Stomach (tissue), 19 donors: ENCODE measurements at places on chromosomes 7 and 10.

DNA sequence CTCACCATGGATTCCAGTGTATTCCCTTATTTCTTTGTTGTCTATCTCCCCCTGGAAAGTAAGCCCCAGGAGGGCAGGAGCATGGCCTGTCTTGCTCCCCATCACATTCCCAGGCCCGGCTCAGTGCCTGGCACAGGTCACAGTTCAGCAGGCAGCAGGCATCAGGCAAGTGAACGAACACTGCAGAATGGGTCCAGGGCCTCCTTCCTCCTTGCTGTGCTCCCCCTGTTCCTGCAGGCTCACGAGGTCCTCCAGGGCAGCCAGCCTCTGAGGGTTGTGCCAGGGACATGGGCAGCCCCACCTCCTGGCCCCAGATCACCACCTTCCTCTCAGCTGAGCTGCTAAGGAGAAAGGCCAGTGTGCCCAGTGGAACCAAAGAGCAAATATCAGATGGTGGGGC is 41.8 kb downstream of the PDLIM1 start:
- DNase-seq: no peak

DNA sequence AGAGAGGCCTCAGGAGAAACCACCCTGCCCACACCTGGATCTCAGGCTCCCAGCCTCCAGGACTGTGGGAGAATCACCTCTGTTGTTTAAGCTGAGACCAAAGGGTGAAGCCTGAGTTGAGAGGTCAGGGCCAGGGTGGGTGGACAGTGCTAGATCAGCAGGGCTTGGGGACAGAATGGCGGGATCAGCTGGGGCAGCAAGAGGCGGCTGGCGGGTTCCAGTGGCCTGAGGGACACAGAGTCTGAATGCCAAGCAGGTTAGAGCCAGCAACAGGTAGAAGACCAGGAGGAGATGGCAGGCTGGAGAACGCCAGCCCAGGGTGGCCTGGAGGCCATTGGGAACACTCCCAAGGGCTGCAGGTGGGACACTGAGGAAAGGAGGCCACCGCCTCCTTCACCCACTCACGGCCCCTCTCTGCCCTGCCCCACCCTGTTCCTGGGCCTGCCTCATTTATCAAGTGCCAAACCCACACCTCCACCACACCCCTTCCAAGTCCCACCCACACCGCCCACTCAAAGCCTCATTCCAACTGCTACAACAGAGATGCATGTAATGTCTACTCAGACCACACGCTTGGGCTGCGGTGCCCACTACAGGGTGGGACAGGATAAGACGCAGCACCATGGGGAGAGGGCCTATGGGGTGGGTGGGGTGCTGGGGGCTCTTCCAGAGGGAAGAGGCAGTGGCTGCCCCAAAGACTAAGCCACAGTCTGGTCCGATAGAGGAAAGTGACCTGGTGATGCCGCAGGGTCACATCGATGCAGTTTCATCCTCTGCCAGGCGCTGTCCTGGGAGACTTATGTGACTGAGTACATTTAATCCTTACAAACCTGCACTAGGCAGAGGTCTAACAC is 173.9 kb downstream of the TNS3 start:
- peak; percentile 38 for DNase-seq

GRCh38 chr10:4623200-4623599 is 202.8 kb upstream of the AKR1E2 start:
- DNase-seq: no peak

- DNase-seq: no peak
Measured at GRCh38 chr7:74655768-74656440, 1.6 kb upstream of the GTF2I start.

- DNase-seq: no peak
Measured at GRCh38 chr10:78570633-78571235, 498.0 kb upstream of the ZMIZ1 start.

GRCh38 chr10:103752680-103753248 is 102.6 kb downstream of the SH3PXD2A start:
- DNase-seq: no peak

DNA sequence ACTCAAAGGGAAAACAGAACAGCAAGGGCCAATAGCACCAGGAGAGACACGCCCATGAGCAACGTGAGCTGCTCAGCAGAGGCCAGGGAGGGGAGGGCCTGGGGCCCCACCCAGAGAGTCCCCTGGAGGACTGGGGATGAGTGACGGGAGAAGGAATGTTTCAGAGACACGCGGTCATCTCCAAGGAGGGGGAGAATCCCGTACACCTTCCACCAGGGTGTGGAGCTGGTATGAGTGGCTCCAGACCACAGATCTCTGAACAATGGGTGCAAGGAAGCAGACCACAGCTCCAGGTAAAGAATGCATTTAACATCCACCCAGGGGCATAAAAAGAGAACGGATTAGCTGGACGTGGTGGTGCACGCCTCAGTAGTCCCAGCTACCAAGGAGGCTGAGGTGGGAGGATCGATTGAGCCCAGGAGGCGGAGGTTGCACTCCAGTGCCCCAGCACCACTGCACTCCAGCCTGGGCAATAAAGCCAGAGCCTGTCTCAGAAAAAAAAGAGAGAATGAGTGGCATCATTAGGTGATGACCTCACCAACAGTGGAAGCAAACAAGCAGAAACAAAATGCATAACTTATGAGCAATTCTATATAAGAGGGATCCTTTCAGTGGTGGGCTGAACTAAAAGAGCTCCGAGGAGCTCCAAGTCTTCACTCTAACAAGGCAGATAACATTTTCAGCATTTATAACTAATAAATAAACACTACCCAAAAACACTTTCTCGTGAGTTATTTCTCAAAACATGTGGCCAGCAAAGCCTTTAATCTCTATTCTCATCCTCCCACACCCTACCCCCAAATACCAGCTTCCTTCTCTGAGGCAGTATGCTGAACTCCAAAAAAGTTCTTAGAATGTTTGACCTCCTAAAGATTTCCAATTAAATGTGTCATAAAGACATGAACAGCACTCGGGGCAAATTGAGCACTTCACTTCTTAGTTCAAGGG is 12.5 kb downstream of the PSAP start:
- no peak for DNase-seq

GRCh38 chr7:6636741-6637543 is at the start of gene ZNF316:
ZNF316 (plus strand) TSS chr7:6637318; CDS start chr7:6642410, 5,092 bp downstream.
- peak; percentile 80 for DNase-seq

DNA sequence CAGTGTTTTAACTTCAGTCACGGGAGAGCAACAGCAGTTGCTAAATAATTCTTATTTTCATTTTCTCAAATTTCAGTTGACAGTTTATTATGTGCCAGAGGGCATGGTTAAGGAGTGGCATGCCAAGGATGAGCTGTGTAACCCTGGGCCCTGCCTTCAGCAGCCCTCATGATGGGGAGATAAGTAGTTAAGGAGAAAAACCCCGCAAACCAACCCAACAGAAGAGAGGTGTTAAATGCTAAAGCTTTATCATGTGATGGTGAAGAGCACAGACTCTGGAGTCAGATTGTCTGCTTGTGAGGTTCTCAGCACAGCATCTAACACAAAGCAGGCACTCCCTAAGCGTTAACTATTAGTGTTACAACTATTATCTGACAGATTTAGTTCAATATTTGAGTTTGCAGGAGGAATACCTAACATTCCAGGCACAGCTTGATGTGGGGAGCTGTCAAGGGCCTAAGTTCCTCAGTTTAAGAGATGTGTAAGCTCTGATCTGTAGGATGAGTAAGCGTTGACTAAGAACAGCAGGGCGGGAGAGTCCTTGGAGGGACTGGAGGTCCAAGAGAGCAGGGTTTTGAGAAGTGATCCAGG is 29.6 kb downstream of the STAM start:
- DNase-seq: no peak

DNA sequence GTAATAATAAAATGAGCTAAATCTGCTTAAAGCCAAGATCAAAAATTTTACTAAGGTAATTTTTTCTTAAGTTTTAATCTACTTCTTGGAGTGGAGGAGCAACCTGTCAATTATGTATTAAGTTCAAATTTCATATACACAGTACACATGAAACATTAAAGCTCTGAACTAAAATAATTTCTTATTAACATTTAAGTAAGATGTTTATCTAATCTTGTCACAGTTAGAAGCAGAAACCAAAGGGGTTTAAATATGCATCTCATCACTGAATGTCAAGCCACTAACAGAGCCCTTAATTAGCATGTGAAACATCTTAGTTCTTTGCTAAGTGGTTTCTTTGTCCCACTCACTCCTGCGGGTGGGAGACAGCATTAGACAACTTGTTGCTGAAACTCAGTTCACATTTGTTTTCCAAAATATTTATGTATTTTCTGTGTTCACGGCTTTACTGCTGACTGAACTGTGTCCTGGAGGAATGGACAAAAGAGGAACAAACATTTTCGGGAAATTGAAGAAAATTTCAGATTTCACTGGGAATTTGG is 130.9 kb upstream of the MBL2 start:
- DNase-seq: no peak

GRCh38 chr10:71796749-71797405 is 23.6 kb upstream of the VSIR start:
- DNase-seq: no peak

- DNase-seq: no peak
Measured at GRCh38 chr7:461117-461452, 58.6 kb downstream of the PDGFA start.

DNA sequence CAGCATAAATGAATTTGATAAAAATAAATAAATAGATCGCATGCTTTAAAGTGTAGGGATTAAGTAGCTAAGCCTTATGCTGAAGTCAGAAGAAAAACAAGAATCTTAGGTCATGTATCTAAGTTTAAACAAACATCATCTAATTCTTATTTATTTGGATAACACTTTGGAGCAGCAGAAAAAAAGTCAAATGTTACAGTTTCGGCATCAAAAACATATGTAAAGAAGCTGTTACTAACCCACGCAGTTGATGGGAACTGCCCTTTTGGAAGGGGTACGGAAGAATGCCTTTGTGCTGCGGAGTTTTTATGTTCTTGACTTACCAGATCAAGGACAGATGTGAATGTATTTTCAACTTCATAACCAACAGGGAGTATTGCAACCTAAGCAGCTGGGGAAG is 37.3 kb upstream of the HABP2 start:
- DNase-seq: no peak

DNA sequence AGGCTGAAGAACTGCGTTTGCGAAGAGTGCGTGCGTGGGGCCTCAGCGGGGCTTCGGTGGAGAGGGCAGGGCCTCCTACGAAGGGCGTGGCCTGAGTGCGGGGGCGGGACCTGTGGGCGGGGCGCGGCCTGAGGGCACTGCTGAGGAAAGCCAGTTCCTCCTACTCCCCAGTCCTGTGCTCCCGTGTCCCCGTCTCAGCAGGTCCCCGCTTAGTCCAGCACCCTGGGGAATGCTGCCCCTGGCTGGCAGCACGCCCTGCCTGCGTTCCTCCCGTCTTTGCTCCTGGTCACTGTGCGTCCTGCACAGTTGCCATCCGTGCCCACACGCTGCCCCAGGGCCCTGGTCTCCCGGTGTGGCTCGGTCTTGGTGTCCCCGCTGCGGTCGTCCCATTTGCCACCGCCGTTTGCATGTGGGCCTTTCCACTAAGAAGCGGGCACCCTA is 177.1 kb downstream of the ZNF248 start:
- no peak for DNase-seq

DNA sequence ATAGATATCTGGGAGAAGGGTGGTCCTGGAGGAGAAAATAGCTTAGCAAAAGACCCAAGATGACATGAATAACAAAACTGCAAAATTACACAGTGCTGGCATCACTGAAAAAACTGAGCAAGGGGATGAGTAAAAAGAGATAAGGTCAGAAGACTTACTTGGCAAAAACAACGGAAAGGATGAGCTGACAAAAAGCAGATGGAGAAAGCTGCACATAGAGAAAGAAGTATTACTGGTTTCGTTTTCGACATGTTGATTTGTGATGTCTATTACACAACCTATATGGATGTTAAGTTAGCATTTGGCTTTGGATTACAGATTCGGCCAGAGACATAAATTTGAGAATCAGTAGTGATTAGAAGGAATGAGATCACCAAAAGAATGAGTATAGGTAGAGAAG is 132.1 kb downstream of the MACC1 start:
- DNase-seq: peak; percentile 47

GRCh38 chr10:124324451-124324850 is 94.3 kb downstream of the OAT start:
- no peak for DNase-seq

DNA sequence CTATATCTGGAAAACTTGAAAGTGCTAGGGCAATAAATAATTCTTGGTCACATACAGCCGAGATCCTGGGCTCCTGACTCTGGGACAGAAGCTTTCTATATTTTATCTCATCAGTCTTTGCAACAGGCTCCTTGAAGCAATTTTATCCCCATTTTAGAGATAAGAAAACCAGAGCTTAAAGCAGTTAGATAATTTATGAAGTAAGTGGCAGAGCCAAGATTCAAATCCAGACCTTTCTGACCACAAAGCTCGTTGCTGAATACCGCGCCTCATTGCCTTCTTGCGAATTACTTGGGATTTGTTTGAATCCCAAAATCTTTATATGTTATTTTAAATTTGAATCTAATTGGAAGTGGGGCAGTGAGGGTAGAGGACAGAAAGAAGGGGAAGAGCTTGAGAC is 106.0 kb downstream of the TCF7L2 start:
- DNase-seq: no peak

- no peak for DNase-seq
Measured at GRCh38 chr7:24702755-24703154, 54.5 kb downstream of the GSDME start.

- no peak for DNase-seq
Measured at GRCh38 chr7:12524794-12525386, 45.6 kb upstream of the SCIN start.

- no peak for DNase-seq
Measured at GRCh38 chr7:27148756-27149641, 1.4 kb upstream of the HOXA6 start.

- DNase-seq: no peak
Measured at GRCh38 chr10:119849031-119849789, 23.4 kb downstream of the MCMBP start.

DNA sequence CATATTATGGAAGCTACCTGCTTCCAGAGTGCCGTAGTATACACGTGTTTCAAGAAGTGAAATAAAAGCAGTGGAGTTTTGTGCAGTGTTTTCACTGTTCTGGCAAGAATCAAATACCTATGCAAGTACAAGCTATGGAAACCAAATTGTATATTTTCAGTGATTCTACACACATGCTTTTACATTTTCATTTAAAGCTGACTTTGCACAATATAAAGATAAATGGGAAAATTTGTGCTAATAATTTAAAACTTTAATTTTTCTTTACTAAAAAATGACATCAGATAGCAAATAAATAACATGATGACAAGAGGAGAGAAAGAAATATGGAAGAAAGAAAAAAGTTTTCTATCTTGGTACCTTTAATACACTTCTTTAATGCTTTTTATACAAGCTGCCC is 393.7 kb upstream of the NPVF start:
- DNase-seq: no peak

DNA sequence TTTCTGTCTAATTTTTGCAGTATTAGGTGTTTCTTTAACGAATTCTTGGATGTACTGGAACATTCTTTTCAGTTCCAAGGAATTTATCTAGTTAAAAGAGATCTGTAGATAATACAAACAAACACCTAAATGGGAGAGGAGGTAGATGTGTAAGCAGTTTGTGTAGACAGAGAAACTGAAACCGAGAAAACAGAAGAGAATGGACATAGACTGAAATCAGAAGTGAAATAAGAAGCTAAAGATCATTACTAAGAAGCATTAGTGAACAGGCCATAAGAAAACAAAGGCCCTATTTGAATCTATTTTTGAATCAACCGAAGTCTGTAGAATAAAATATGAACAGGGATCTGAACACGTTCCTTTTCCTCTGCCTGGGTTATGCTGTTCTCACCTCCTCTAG is 26.5 kb upstream of the TMEM229A start:
- no peak for DNase-seq

- no peak for DNase-seq
Measured at GRCh38 chr7:23249486-23249885, 2.9 kb downstream of the GPNMB start.

- DNase-seq: no peak
Measured at GRCh38 chr10:30928742-30929141, 102.9 kb downstream of the ZNF438 start.

- DNase-seq: peak; percentile 80
Measured at GRCh38 chr7:132575419-132575981, 770 bp downstream of the PLXNA4 start.
